ENCODE measurements at places on chromosomes 4 and X.

GRCh38 chrX:16282209-16282608, 114.9 kb downstream of the MAGEB17 start:
- DNase-seq: no peak

DNA sequence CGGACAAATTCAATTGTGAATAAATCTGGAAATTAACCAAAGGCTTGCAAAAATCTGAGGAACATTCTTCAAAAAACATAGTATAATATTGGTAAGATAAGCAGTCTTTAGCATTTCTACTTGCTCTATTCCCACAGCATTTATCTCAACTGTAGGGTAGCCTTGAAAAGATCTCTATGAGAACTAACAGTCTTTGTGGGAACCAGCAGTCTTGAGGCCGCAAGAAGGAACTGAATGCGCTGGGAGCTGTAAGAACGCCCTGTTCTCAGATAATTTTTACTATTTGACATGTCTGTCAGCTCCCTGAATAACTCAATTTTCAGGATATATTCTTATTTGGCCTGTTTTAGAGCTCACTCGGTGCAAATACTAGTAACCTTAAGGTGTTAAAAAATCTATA, 519.3 kb upstream of the CXorf51A start:
- no peak for DNase-seq

DNA sequence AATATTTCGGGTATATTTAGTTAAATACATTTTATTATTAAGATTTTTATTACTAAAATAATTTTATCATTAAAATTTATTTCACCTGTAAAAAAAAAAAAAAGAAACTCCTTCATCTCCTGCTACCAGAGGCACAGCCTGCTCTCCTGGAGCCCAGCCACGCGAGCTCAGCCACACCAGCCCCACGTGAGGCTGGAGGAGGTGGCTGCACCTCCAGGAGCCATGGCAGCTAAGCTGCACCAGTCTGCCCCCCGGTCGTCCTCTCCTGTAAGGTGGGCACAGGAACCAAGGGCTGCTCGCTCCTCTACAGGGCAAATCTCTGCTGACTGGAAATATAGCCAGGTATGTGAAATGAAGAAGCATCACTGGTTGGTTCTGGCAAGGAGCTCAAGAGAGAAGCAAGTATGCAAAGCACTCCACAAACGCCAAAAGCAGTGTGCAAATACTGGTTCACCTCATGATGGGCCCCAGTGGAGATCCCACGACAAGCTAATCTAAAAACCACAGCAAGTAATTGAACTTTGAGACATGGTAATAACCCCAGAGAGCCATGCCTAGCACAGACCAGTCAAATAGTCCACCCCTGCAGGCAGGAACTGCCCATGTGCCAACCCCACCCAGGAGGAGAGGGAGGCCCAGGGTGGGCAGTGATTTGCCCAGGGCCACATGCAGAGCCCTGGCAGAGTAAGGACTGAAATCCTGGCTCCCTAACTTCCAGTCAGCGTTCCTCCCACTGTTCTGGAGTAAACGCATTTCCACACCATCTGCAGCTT, 90.1 kb downstream of the WFS1 start:
- no peak for DNase-seq

- DNase-seq: no peak
Measured at GRCh38 chr4:162101337-162101736, 62.5 kb downstream of the FSTL5 start.

DNA sequence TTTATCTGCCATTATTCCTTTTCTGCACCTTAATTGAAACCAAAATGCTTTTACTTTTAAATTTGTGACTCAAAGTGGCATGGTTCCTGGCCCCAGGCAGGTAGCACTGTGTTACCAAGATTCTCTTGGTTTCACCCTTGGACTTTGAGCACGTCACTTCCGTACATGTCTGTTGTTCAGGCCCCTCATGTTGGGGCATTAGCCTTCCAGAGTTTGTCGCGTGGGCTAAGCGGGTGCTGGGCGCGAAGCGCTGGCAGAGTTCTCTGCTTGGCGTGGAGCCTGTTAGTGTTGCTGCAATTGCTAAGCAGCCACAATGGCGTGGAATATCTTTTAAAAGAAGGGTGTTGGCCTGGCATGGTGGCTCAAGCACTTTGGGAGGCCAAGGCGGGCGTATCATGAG, 14.0 kb upstream of the TADA2B start:
- DNase-seq: no peak

DNA sequence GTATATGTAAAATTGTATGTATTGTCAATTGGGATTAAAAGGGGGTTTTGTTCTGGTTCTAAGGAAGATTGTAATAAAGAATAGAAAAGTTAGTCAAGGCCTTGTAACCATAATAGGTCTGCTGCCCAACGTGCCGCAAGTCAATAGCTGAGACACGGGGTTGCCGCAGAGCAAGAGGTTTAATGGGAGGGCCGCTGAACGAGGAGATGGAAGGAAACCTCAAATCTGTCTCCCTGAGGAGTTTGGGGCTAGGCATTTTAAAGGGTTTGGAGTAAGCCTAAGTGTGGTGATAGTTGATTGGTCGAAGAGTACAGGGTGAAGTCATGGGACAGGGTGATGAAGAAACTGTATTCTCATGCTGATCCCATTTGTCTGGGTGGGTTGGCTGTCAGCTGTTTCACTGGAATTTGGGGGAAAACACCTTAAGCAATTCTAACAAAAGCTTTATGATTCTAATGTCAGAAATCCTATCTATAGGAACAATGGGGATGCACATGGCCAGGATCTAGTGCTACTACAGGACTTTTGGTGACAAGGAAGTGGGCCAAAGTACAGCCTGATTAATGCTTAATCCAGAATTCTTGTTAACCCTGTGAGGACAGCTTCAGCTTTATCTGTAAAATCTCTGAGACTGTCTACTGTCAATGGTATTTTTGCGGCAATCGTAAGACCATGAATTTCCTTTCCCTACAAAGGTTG, 86.9 kb downstream of the RELL1 start:
- no peak for DNase-seq

All from CD4-positive, alpha-beta T cell treated with Interleukin-15 for 4 hours (primary cell).